Skin of body (tissue), 3 donors: ENCODE measurements at places on chromosomes 4 and X. TPM values are rescaled to one million over a fixed set of nuclear protein-coding genes. Genes with fewer than 3 reads are reported as not detected.

PPARGC1A gene
- total RNA-seq, result 10.6 TPM

HPSE gene
- 3.9 TPM for total RNA-seq

CXCL1 gene
- total RNA-seq, result 1.9 TPM

HAUS7 gene
- 12.9 TPM for total RNA-seq

TLR2 gene
- 10.2 TPM for total RNA-seq

MAGEB16 gene
- total RNA-seq, result not detected
